ENCODE measurements at places on chromosomes 4 and X. TPM values are rescaled to one million over a fixed set of nuclear protein-coding genes. Genes with fewer than 3 reads are reported as not detected.

- DNase-seq, result peak; percentile 18
Measured at GRCh38 chr4:82652062-82652461, 90.3 kb upstream of the TMEM150C start.

DNA sequence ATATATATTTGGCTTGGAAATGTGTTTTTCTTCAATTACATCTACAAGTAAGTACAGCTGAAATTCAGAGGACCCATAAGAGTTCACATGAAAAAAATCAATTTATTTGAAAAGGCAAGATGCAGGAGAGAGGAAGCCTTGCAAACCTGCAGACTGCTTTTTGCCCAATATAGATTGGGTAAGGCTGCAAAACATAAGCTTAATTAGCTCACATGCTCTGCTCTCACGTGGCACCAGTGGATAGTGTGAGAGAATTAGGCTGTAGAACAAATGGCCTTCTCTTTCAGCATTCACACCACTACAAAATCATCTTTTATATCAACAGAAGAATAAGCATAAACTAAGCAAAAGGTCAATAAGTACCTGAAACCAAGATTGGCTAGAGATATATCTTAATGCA, 26.1 kb downstream of the NUDT6 start:
- no peak for DNase-seq

DNA sequence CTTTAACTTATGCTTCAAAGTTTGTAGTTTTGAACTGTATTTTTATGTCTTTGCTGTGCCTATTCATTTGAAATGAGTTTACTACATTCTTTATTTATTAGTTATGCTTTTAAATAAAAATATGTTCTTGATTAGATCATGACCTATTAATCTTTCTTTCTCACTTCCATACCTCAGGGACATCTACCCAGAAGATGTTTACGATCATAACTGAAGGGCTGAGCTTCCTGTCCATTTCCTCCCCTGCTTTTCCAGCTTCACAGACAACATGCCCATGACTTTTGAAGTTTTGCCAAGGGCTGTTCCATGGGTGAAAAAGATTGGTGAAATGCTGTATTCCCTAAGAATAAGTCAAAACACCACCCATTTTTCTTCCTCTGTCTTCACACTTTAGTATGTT, 99.7 kb upstream of the DDIT4L start:
- no peak for DNase-seq

DNA sequence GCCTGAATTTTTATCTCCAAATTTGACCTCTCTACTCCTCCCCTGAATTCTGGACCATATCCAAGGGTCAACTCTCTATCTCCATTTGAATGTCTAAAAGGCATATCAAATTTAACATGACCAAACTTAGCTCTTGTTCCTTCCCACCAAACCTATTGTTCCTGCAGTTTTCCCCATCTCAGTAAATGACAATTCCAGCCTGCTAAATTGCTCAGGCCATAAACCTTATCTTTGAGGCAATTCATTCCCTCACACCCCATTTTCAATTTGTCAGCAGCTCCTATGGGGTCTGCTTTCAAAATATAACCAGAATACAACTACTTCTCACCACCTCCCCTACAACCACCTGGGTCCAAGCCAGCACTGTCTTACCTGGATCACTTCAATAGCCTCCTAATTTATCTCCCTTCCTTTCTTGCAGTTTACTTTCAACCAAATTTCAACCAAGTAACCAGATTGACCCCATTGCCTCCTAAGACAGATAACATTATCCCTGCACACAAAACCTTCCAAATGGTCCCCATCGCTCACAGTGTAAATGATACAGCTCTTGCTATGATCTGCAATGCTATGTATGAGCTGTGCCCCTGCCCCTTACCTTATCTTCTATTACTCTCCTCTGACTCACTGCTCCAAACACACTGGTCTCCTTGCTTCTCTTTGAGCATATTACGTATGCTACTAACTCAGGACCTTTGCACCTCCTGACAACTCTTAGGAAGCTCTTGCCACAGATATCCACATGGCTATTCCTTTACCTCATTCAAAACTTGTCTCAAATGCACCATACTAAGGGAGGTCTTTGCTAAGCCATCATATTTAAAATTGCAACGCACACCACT, 66.0 kb downstream of the CAMK2D start:
- no peak for DNase-seq

GRCh38 chrX:19541931-19542330, 26.6 kb upstream of the MAP3K15 start:
- DNase-seq, result no peak

The HS6ST2 gene
- total RNA-seq, result 0.82 TPM

DNA sequence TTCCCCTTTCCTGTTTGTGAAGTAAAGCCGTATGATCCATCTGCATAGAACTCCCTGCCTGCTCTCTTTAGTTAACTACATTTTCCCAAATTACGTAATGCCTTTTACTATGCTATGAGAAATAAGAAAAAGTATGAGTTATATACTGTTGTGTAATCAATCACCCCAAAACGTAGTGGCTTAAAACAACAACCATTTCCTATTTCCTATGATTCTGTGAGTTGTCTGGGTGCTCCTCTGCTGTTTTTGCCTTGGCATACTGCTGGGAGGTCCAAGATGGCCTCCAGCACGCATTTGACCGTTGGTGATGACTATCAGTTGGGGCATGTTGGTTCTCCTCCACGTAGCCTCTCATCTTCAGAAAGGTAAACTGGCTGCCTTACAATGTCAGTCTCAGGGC, 39.8 kb downstream of the BBS12 start:
- no peak for DNase-seq

The JCHAIN gene
- not detected for total RNA-seq

The F11 gene
- total RNA-seq, result not detected

GRCh38 chrX:19213610-19214152, 91.4 kb upstream of the ADGRG2 start:
- DNase-seq, result no peak

- no peak for DNase-seq
Measured at GRCh38 chrX:153209347-153209746, 30.3 kb downstream of the MAGEA1 start.

GRCh38 chr4:106809076-106809475, 227.0 kb downstream of the DKK2 start:
- DNase-seq, result peak; percentile 25

DNA sequence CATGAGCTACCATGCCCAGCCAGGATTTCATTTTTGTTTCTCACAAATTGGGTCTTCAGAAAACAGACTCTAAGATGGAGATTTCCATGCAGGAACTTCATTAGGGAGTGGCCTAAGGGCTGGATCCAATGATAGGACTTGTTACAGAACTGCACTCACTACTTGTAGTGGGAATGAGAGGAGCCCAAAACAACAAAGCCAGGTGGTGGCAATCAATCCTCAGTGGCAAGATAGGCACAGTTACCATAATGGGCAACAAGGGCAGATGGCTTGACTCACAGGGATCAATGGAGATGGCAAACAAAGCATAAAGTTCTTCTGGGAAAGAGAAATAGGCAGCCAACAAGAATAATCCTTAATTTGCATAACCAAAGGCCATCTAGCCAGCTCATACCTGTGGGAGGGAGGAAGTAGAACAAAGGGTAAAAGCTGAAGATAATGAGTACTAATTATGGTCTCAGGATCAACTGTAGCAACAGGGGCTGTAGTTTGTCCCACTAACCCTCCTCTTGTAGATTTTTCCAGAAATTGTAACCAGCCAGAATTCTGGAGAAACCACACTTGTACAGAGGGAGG, 72.8 kb upstream of the MAPK10 start:
- DNase-seq, result no peak

DNA sequence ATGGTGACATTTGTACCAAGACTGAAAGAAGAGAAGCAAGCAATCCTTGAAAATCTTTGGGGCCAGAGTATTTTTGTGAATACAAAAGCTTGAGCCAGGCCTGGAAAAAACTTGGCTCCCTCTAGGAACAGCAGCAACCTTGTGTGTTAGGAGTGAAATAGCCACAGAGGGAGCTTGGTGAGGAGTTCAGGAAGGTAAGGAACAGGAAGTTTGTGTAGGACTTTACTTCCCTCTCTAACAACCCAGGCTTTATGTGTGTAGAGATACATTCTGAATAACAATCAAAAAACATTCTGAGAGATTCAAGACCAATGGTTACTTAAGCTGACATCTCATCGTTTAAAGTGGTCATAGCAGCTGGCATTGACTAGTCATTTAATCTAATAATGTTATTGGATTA, 668.5 kb downstream of the PCDH18 start:
- DNase-seq, result peak; percentile 10

The SYNPO2 gene
- 0.53 TPM for total RNA-seq

DNA sequence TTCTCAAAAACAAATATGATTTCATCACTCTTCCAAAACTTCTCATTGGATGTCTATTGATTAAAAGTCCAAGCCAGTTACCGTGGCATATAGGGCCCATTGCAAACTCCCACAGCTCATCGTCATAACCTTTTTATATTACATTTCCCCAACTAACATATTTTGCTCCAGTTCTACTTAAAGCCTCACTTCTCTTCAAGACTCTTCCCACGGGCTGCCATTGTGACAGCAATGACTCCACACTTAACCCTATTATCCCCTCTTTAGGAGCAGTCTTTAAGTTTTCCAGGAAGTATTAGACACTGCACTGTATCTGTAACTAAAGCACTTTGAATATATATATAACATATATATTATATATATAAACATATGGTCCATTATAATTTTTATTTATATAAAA, 44.5 kb downstream of the DTHD1 start:
- no peak for DNase-seq

- no peak for DNase-seq
Measured at GRCh38 chrX:17814557-17814956, 46.5 kb downstream of the RAI2 start.

- DNase-seq, result no peak
Measured at GRCh38 chrX:29242856-29243255, 655.6 kb downstream of the IL1RAPL1 start.

DNA sequence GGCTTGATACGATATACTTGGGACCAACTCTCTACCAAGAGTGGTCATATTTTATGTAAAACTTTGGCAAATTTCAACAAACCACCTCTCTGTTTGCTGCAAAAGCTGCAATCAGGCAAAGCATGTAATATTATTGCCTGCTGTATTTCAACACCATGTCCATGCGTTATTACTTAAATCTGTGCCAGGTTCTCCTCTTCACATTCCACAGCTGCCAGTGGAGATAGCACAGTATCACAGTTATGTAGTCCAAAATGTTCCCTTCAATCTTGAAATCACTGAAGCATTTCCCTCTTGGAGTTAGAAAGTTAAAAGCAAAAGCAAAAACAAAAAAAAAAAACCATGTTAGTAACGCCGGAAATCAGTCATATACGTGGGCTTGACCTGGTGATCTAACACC, 396.7 kb upstream of the MAGEC2 start:
- no peak for DNase-seq

The SRPX2 gene
- 61.9 TPM for total RNA-seq

The FGG gene
- not detected for total RNA-seq

- DNase-seq, result no peak
Measured at GRCh38 chr4:151753056-151753455, 7.8 kb downstream of the GATB start.

- DNase-seq, result no peak
Measured at GRCh38 chr4:119683518-119683917, 54.9 kb upstream of the PDE5A start.

DNA sequence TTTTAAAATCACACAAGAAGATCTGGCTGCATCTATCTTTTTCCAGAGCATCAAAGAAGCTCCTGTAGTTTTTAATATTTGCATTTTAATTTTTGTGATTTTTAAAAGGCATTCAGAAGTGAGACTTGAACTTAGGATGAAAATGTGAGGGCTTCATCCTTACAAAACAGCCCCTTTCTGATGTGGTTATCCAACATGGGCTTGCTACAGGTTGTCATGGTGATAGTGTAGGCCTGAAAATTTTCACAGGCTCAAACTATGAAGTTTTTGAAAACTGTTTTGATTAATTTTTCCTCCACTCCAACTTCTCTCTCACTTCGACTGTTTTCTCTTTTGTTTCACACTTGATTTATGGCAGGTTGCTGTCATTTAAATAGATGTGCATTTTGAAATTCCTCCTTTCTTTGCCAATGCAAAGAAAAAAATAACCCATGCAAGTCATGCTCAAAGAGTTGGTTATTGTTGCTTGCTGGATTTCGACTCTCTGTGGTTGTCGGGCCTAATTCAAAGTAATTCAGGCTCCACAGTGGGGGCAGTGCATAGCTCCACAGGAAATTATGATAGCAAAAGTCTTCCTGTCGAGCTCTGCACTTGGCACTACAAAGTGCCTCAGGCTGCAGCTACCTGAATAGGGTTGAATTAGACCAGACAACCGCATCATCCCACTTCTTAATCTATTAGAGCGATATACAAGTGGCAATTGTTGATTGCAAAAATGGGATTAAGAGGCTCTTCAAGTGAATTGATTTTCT, 201.0 kb upstream of the GPR101 start:
- DNase-seq, result no peak

GRCh38 chr4:4880492-4880891, 21.0 kb downstream of the MSX1 start:
- no peak for DNase-seq

The CENPVL1 gene
- total RNA-seq, result not detected

The FAM9C gene
- not detected for total RNA-seq

The COX7B2 gene
- not detected for total RNA-seq

- no peak for DNase-seq
Measured at GRCh38 chr4:41881981-41882624, 53.1 kb upstream of the TMEM33 start.

DNA sequence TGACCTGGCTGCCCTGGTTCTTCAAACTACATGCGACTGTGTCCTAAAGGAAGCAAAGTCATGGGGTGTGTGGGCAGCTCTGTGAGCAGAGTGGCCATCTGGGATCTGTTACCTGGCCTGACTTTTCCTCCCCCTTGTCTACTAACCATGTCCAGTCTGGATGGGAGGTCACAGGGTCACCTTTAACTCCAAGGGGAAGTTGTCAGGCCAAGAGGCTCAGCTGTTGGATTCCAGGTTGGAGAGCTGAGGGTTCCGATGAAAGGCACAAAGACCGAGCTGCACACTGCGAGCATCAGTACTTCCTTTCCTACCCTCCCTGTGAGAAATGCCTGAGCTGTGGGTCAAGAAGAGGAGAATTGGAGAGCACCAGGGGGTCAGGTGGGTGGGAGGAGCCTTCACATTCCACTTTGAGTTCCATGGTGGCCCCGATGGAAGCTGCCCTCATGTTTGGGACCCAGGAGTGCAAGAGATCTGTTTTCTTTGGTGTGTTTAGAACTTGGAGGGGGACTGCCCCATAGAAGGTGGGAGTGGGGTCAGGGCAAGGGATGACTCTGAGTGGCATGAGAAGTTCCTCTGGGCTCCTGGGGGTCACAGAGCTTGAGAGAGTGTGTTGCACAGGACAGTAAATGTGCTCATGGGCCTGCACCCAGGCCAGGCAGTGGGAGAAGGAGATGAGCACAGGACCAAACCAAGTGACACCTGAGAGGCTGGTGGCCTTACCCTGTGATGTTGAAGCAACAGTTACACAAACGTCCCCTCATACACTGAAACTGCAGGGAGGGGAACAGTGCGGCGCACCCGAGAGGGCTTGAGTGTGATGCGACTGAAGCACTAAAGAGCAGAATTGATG, 36.2 kb downstream of the RGS12 start:
- no peak for DNase-seq
